ENCODE measurements at places on chromosomes 2 and 18.
A peak's percentile ranks its signal among the peaks of the same experiment; 100 is the strongest.

GRCh38 chr2:138013639-138014038 is 49.4 kb downstream of the HNMT start:
- no peak for DNase-seq

DNA sequence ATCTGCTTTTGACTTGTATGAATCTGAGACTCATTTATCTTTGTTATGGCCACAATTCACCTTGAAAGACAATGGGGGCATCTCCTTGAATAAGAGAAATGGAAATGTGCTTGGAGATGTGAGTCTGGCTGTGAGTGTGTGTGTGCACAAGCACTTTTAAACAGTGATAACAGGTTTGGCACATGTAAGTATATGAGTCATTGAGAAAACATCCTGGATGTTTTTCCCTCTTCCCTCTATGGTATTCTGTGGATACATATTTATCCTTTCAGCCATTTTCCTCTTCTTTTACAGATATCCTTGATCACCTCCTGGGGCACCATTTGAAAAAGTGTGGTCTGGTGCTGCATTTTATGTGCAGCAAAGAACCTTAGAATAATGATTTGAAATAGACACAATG is 317.3 kb upstream of the THUMPD2 start:
- no peak for DNase-seq

- DNase-seq = no peak
Observed at GRCh38 chr2:127535918-127536317, 435 bp downstream of the MYO7B start.

GRCh38 chr2:11509657-11510360 is 24.0 kb upstream of the GREB1 start:
- DNase-seq = no peak

DNA sequence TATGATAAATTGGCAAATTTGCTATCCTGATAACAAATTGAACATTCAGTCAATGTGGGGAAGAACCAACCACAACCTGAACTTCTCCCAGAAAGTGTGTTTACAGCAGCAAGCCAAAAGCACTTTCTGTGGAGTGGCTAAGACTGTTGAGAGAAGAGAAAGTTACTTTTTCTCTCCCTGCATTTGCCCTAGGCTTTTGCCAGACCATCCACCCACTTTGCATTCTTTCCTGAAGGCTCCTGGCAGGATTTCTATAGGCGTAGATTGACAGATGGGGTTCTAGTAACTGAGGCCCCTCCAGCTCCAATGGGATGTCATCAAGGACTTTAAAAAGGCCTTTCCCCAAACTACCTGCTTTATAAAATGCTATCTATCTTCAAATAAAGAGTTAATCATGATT is 215.2 kb downstream of the GULP1 start:
- DNase-seq = no peak

DNA sequence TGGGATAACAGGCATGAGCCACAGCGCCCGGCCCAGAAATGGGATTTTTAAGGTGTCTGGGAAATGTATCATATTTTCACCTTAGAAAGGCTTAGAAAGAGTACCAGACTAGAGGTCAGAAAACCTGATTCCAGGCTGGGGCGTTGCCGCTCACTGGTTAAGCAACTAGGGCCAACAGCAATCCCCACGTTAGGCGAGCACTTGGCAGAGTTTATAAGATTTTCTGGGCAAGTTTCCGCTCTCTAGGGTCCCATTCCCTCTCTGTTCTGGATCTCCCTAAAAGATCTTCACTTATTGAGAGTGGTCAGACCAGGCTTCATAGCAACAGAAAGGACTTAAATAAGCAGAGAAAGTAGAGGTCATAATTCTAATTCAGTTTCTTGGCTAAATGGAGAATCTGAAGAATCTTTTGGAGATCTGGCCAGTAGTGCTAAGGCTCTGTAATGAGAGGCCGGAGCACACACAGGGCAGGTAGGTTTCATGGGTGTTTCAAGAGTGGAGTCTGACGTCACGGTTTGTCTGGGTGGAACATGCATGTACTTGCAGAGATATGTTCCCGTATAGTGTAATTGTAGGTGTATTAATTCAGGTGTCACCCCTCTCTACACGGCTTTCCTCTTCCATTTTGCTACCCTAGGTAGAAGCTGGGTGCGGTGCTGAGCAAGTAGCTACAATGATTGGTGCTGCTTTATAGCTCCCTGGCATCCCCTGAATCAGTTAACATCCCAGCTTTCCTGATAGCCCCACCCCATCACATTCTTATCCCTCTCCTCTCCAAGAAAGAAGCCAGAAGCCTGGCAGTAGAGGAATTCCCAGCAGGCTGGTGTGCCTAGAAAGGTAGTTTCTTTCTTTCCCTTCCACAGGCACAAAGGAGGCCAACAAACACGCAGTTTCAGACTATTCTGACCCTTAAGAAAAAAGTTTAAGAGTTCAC is 4.4 kb upstream of the SMAD7 start:
- no peak for DNase-seq

DNA sequence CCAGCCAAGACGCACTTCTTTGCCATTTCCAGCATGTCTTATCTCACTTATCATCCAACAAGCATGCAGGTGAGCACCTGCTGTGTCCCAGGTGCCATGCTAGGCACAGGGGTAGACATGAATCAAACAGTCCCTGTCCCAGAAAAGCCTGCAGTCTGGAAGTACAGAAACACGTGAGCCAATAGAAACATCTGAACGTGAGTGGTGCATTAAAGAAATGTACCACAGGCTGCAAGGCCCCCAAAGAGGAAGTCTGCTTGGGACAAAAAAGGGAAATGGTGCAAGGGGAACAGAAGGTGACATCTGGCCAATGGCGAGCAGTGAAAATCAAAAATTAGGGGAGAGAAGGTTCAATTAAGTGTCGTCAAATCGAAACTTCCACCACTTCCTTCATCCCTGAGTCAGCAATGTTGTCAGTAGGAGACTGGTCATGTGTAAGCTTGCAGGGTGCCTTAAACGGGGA is 17.6 kb upstream of the TMEM247 start:
- DNase-seq = no peak

GRCh38 chr2:188623995-188624643 is 332.4 kb downstream of the GULP1 start:
- no peak for DNase-seq

DNA sequence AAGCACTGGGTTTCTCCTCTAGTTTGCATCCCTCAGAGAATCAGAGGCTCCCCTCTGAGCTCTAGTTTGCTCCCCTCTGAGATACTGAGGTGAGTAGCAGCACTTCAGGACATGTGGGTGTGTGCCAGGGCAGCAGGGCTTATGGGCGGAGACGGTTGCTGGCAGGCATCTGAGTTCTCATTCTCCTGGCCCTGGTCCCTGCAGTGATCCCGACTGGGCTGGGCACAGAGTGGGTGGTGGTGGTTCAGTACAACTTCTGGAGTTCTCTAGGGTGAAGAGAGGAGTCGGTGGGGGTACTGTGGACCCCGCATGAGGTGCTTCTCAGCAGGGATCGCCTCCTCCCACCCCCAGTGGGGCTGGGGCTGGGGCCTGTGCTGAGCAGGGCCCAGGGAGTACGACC is 47.9 kb downstream of the BOLA3 start:
- no peak for DNase-seq

GRCh38 chr2:20397811-20398447 is 47.3 kb upstream of the PUM2 start:
- DNase-seq = no peak

DNA sequence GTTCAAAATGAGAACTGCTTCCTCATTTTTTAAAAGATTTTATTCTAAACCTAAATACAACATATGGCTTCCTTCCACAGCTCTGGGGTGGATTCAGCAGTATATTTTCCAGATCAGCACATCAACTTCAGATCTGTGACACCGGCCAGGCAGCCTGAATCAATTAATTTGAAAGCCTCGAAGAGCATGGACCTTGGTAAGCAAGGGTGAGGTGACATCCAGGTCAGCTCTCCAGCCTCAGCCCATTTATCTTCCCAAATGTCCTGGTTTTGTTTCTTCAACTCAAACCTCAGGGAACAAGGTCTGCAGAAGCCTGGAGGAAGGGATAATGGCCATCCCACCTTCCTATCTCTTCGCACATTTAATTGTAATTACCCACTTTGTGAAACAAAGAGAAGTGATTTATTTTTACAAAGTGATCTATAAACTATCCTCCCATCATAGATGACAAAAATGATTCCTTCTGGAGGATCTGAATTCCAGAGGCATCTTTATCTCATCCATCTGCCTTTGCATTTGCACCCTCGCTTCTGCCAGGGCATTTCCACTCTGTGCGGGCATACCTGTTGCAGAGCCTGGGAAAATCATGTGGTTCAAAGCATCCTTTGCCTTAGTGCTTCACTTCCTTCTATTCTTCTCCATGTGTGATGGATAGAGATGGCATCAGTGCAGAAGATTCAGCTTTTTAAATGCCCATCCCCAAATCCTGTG is 489.0 kb upstream of the NRP2 start:
- no peak for DNase-seq

- no peak for DNase-seq
Observed at GRCh38 chr2:160375802-160376469, 117.7 kb downstream of the RBMS1 start.

DNA sequence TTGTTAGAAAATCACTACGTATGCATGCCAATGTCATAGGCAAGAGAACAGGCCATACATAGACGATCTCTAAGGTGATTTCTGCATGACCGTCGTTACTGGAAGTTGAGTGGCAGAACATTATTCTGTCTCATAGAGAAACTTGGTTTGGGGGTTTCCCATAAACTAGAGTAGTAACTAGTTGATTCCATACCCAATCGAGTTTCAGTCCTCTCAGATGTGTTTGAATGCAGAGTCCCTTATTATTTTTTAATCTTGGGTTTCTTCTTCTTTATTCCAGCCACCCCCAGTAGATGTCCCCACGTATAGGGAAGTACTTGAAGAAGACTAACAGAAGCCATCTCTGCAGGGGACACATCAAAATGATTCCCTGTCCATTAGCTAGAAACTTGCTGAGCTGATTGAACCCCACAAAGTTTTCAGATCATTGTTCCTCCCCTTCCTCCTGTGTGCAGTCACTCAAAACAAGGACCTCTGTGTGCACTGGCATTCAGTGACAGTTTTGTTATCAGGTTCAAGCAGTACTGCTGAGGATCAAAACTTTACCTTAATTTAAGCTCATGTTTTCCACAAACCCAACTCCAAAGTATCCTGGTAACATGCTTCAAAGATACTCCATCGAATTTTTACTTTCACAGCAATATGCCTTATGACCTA is 68.4 kb upstream of the CDCA7 start:
- peak; percentile 30 for DNase-seq

DNA sequence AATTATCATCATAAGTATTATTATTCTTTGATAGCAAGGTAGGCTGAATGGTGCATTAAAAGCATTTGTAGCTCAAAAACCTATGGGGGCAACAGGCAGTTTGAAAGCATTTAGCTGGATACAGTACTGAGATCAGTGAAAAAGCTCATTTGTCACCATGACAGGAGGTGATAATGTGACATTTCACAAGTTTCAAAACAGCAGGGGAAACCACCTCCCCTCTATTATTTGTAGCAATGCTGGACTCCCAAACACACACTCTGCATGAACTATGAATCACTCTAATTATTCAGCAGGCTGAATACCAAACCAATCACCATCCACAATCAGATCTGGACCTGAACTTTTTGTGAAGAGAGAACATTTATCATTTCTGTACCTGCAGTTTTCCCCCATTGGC is 63.4 kb downstream of the MYO5B start:
- no peak for DNase-seq

- peak; percentile 85 for DNase-seq
Observed at GRCh38 chr2:68909793-68910674, 38.8 kb upstream of the BMP10 start.

DNA sequence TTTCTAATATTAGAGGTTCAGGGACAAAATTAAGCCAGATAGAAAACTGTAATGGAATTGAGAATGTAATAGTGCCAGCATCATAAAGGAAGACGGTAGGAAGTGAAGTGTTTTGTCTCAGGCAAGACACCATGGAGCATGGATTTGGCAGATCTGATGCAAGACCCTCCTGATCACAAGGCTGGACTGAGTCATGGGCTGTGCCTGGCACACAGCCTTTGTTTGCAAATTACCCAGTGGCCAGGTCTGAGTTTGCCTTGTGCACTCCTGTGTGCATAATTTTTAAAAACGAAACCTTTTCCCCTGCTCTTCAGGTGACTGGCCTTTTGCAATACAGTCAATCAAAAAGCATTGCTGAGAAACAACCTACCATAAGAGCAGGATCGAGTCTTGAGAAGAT is 2.0 kb upstream of the UPP2 start:
- no peak for DNase-seq

GRCh38 chr2:15789381-15790062 is 150.8 kb upstream of the MYCN start:
- DNase-seq = no peak

DNA sequence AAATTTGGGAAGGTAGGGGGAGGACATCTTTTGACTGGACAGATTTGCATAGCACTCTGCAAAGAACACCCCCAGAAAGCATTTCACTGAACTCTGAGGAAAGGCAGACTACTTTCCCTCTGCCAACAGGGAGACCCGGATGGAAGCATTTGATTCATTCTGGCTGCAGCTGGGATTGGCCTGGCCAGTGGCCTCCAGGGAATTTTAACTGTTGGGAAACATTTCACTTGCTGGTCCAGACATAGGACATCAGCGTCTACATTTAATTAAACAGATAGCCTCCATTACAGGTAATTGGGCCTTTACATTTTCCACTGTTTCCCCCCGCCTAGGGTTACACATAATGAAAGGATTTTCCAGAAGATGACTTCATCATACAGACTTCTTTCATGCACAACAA is 92.8 kb downstream of the MARCHF4 start:
- DNase-seq = no peak

- DNase-seq = no peak
Observed at GRCh38 chr2:78154586-78154985, 632.4 kb upstream of the LRRTM4 start.

DNA sequence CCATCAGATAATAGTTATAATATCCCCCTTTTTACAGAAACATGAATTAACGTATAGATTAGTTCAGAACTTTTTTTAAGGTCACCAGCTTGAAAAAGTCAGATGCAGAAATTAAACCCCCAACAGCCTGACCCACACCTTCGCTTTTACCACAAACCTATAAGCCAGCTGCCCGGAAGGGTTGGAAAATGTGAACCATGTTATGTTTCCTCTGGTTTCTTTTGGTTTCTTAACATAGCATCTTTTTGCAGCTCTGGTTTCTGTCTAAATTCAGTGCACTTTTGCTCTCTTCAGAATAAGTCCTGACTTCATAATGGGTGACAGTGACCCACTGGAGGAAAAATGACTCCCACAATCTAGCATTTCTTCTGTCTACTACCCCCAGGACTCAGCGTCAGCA is 381.7 kb upstream of the DDX18 start:
- DNase-seq = no peak

DNA sequence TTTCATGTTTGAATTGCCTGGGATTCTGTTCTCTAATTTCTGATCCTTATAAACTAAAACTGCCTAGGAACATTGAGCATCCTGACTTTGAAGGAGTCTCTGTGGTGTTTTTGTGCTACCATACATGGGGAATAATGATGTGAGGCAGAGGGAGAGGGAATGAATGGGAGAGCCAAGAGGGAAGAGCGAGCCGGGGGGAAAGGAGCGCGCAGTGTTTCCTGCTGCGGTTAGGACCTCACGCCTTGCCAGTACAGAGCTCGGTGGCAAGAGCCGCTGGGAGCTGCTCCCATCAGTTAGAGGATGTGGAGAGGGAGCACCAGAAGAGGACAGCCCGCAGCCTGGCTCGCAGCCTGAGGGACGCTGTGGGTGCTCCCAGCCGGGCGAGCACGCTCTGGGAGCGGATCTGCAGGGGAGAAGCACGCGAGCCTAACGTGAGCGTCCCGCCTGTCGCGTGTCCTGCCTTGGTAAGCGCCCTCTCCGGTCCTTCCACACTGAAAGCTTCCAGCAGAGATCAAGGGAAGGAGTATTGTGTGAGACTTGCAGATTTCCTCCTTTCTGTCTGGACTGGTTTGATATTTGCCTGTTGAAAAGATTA is 114.7 kb downstream of the FAM210A start:
- DNase-seq = peak; percentile 26

- DNase-seq = no peak
Observed at GRCh38 chr2:525021-525420, 152.2 kb downstream of the TMEM18 start.

Data from activated CD4-positive, alpha-beta memory T cell treated with anti-CD3 and anti-CD28 coated beads for 36 hours (primary cell).